ENCODE measurements at places on chromosomes 7 and 10. TPM values are rescaled to one million over a fixed set of nuclear protein-coding genes. Genes with fewer than 3 reads are reported as not detected.

The DOCK4 gene
- total RNA-seq: 24.6 TPM

GRCh38 chr10:6101181-6101580 is 12.3 kb downstream of the RBM17 start:
- DNase-seq: no peak

DNA sequence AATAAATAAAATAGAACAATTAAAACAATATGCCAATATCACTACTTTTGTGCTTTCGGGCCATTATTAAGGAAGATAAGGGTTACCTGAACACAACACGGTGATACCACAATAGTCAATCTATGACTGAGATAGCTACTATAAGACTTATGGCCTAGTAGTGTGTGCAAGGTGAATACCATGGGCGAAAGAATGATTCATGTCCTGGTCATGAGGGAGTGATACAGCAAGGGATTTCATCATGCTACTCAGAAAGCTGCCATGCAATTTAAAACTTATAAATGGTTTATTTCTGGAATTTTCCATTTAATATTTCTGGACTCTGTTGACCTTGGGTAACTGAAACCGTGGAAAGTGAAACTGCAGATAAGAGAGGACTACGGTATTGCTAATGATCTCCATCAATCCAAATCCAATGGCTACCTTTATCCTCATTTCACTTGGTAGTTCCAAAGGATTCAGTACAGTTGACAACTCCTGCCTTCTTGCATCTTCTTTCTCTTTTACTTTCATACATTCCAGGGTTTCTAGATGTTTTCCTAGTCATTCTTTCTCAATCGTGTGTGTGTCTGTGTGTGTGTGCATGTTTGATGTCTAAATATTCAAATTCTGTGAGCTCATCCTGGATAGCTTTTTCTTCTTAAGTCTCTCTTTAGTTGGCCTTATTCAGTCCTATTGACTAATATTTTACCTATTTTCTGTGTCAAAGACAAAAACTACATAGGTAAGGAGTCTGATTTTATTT is 100.5 kb upstream of the MAGI2 start:
- no peak for DNase-seq

The UNCX gene
- 0.48 TPM for total RNA-seq

DNA sequence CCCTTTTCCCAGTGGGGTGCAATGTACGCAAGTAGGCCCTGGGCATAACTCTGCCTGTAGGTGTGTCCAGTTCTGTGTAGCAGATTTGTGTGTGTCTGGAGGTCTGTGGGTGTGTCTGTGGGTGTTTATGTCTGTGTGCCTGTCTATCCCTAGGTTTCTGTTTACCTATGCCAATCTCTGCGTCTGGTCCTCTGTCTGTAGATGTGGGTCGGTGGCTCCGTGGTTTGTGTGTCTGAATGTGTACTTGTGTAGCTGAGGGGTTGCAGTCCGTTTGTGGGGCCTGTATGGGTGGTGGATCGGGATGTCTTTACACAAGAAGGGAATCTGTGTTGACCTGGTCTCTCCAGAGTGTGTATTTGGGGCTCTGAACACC is 932 bp downstream of the NYAP1 start:
- DNase-seq: no peak

DNA sequence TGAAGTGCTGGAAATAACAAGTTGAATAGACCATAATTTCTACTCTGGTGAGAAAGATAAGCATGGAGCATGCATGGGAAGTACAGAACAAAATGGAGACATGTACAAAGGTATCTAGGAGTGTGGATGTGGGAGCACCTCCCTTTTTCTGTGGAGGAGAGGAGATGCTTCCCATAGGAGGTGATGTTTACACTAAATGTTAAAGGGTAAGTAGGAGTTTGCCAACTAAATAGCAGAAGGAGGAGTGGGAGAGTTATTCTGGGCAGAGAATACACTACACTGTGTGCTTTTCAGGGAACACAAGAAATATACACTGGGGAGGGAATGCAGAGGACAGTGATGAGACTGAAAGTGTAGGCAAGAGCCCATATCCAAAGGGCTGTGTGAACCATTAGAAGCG is 21.1 kb upstream of the PANK1 start:
- DNase-seq: no peak

GRCh38 chr7:26321435-26321834 is 29.8 kb downstream of the SNX10 start:
- DNase-seq: no peak

The CLCN1 gene
- 0.12 TPM for total RNA-seq

DNA sequence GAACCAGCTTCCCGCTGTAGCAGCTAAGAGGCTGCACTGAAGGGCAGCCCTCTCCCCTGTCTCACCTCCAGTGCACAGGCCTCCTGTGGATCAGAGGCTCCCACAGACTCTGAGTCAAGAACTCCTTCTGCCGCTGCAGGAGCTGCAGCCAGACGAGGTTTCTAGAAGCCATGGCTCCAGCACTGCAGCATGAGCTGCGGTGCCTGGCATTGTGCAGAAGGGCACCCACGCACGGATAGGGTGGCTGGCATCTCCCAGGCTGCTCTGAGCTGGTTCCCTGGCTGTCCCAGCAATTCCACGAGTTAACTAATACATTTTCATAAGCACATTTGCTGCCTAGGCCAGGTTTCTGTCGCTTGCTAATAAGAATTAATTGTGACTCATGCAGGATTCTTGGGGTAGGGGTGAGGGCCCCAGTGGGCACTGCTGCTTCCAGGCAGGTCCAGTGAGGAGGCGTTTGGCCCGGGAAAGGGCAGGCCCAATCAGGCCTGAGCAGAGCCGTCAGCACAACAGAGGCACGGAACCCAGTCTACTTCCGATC is 594.2 kb downstream of the DNAJB6 start:
- DNase-seq: no peak

The NOD1 gene
- total RNA-seq: 10.9 TPM

- no peak for DNase-seq
Measured at GRCh38 chr10:123884907-123885381, 6.7 kb downstream of the CPXM2 start.

The LRGUK gene
- total RNA-seq: 0.57 TPM

GRCh38 chr7:37352974-37353948 is 95.4 kb downstream of the ELMO1 start:
- DNase-seq: no peak

The NPTX2 gene
- 24.6 TPM for total RNA-seq

- DNase-seq: no peak
Measured at GRCh38 chr10:49512121-49512809, 26.7 kb downstream of the ERCC6 start.

- no peak for DNase-seq
Measured at GRCh38 chr10:132493246-132493755, 44.3 kb upstream of the INPP5A start.

GRCh38 chr10:13049774-13050420 is 48.4 kb upstream of the CCDC3 start:
- no peak for DNase-seq

DNA sequence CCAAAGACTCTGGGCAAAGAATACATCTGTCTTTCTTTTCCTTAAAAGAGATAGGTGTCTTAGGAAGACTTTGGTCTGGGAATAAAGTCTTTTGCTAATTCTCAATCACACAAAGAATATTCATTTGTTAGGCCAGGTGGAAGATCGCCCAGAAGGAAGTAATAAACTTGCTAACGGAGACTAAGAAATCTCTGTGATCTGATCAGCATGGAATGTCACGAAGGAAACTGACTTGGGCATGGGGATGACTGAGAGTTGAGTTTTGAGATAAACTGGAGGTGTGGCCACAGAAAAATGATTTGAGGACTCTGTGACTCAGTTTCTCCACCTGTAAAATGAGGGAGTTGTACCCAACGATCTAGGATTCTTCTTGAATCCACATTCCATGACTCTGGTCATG is 161.1 kb upstream of the SVIL start:
- DNase-seq: no peak

DNA sequence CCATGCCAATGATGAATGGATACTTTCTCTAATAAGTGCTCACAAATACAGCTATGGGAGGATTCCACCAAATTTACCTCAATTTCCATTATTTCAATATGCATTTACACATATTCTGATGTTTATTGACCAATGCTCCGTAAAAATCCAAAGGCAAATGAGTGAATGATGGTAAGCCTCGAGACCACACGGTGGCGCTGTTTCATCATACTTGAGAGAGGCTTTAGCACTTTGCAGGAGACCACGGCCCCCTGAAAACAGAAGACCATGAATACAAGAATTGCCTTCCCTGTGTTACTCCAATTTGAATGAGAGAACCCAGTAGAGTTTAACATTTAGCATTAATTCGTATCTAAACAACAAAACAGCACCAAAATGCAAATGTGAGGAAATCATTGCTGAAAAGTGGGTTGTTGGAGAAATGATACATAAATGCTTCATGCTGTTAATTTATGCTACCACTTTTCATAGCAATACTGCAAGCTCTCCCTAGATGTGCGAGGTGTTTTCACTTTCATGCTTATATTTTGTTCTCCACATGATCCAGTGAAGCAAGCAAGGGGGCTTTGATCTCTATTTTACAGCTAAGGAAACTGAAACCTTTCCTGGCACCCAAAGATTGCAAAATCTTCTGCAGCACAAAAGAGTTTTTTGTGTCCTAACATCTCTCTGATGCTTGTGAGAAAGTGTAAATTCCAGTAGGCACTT is 35.4 kb downstream of the TRIL start:
- no peak for DNase-seq

The ADAM22 gene
- total RNA-seq: 8.1 TPM

DNA sequence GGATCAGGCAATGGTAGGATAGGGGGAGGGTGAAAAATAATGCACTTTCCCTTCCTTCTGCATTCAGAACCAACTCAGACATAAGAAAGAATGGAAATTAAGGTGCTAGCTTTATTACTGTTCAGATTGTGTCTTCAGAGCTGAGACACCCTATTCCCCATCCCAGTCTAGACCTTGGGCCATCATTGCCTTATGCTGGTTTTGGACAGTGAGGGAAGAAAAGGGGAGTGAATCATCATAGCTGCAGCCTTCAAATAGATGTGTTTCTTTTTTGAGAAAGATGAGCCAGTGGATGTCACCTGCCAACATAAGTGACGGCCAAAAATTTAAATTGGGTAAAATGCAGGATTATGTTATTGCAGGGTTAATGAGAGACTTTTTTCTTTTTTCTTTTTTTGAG is 27.0 kb upstream of the TOMM7 start:
- DNase-seq: no peak

GRCh38 chr10:98528166-98528804 is 81.5 kb upstream of the HPS1 start:
- DNase-seq: no peak

The OPALIN gene
- not detected for total RNA-seq

- no peak for DNase-seq
Measured at GRCh38 chr7:47783456-47784223, 164.6 kb downstream of the PKD1L1 start.

The AGR3 gene
- total RNA-seq: 5.2 TPM

The ATOH7 gene
- total RNA-seq: 0.60 TPM

- DNase-seq: no peak
Measured at GRCh38 chr7:125061776-125062397, 132.3 kb upstream of the POT1 start.

The PTPRN2 gene
- 16.2 TPM for total RNA-seq

- DNase-seq: no peak
Measured at GRCh38 chr10:7411671-7412128, 866 bp upstream of the SFMBT2 start.

The IGF2BP3 gene
- total RNA-seq: 99.3 TPM

GRCh38 chr7:151469281-151469680 is 29.3 kb upstream of the CRYGN start:
- DNase-seq: no peak

DNA sequence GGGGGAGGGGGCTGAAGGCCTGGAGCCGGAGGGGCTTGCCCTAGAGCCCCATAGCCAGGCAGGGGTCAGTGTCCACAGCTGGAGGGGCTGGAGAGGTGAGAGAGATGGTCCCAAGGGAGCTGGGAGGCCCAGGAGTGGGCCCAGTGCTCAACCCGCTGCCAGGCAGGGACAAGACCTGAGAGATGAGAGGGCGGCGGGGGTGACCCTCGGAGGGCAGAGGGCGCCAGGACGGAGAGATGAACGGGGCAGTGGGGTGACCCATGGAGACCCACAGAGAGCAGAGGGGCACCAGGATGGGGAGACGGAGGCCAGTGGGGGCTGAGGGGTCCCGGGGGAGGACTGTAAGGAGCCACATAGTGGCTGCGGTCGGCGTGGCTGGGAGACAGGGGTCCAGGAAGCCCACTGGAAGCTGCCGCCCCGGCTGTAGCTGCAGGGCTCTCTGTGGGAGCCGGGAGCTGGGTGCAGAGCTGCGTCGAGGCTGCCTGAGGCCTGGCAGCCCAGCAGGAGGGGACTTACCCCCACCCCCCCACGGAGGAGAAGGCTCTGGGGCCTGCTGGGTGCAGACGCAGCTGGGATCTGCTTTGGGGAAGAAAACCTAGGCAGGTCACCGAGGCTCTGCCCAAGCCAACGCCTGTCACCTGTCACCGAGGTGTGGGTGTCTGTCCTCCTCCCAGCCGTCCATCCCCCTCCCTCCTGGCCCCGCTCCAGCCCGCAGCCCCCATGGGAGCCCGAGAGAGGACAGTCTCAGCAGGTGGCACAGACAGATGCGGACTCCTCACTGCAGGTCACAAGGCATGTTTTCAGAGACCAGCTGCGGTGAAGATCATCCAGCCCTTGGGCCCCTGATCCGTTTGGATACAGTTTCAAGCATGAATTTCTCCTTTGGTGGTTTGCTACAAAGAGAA is 25.1 kb downstream of the PWWP2B start:
- DNase-seq: no peak

DNA sequence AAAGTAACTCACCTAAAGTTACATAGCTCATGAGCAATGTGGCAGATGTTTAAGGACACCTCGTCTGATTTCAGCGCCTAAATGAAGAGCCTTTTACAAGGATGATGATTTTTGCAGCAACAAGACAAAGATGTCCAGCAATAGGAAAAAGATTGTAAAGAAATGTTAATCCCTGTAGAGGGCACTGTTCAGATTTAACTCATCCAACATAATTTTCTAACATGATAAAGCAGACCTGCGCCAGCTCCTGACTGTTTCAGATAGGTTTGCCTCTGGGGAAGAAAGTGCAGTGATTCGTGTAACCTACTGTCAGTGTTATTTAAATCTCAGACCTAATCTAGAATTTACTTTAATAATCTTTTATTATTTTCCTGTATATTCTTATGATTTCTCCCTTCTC is 595.2 kb downstream of the AUTS2 start:
- DNase-seq: no peak

DNA sequence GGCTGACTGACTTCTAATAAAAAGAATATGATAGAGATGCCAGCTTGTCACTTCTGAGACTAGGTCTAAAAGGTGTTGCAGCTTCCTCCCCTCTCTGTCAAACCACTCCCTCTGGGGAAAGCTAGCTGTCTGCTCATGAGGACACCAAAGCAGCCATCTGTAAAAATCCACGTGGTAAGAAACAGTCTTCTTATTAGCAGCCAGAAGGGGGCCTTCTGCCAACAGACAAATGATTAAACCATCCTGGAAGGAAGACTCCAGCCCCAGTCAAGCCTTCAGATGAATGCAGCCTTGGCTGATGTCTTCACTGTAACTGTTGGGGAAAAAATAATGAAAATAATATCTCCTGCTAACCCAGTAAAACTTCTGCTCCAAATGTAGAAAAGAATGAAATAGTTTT is 41.9 kb upstream of the DAGLB start:
- DNase-seq: no peak

All from type B pancreatic cell (in vitro differentiated cells).